ENCODE measurements at places on chromosomes 2 and 18.

- DNase-seq = no peak
Measured at GRCh38 chr2:62303788-62304187, 107.9 kb downstream of the B3GNT2 start.

- DNase-seq = no peak
Measured at GRCh38 chr2:56185582-56186046, 1.8 kb downstream of the CCDC85A start.

GRCh38 chr2:3059141-3059925, 318.3 kb downstream of the EIPR1 start:
- DNase-seq = no peak

DNA sequence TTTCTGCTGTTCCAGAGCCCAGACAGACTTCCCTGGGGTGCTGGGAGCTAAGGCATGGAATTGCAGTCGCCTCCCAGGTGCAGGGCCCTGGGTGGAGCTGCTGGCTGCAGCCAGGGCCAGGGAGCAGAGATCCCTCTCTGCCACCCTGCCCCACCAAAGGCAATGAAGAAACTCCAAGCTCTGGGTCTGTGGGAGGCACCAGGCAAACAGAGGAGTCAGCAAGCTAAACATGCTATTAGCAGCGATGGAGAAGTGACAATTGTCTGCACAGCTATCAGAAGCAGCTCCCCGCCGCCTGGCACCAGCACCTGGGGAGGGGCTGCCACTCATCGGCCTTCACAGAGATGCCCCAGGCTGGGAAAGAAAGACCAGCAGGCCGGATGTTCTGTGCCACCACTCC, 28.0 kb upstream of the COX5B start:
- no peak for DNase-seq

DNA sequence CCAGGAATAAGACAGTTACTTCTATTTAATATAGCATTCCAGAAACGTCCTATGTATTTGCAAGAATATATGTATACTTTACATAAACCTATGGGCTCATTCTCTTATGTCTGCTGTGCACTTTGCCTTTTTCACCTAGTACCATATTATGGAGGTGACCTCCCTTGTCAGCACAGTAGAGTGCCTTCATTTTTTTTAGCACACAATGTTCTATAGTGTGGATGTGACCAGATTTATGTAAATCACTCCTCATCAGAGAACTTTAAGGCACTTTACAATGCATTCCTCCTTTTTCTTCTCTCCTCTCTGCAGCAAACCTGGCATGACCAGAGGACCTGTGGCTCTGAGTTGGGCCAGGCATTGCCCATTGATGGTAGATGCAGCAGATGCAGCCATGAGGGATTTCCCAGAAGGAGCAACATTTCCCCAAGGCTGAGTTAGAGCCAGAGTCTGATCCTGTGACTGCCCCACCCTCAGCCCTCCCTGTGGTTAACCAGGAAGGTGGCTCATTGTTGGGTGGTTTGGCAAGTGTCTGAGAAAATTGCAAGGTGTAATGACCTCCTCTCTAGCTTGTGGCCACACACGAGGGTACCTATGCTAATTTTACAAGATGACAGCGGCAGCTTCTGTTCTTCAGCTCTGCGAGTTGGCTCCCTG, 76.5 kb upstream of the DLX2 start:
- DNase-seq = no peak

GRCh38 chr2:169036736-169037440, 5.8 kb upstream of the ABCB11 start:
- DNase-seq = peak; percentile 34

GRCh38 chr2:226300196-226300886, 499.3 kb downstream of the IRS1 start:
- no peak for DNase-seq

DNA sequence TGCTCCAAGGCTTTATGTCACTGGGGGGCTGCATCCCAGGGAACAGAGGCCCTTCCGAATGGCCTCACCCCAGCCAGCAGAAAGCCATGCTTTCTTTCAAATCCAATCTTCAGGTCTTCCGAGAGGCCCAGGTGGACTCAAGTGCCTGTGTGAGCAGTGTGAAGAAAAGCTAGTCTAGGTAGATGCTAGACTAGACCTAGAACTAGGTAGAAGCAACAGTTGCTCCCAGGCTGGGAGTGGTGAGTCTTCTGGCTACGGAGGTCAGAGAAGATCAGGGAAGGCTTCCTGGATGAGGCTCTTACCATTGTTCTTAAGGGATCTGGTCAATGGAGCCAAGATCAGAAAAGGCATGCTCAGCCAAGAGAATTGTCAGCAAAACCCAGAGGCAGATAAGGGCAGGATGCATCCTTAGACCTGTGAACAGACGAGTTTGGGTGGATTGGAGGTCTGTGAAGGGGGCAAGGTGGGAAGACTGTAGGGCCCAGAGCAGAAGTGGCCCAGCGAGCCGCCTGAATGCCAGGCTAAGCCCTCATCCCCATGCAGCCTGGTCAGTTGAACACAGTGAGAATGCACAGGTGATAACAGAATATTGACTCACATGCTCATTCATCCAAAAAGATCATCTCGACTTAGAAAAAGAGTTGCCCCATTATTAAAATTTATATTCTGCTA, 110.8 kb downstream of the SMAD7 start:
- no peak for DNase-seq

- DNase-seq = peak; percentile 42
Measured at GRCh38 chr18:3454365-3455089, 4.6 kb downstream of the TGIF1 start.

GRCh38 chr2:105611811-105612424, 132.8 kb upstream of the NCK2 start:
- no peak for DNase-seq

- DNase-seq = no peak
Measured at GRCh38 chr2:145304501-145304900, 784.6 kb upstream of the ZEB2 start.

- no peak for DNase-seq
Measured at GRCh38 chr2:21381421-21381820, 257.7 kb downstream of the TDRD15 start.

DNA sequence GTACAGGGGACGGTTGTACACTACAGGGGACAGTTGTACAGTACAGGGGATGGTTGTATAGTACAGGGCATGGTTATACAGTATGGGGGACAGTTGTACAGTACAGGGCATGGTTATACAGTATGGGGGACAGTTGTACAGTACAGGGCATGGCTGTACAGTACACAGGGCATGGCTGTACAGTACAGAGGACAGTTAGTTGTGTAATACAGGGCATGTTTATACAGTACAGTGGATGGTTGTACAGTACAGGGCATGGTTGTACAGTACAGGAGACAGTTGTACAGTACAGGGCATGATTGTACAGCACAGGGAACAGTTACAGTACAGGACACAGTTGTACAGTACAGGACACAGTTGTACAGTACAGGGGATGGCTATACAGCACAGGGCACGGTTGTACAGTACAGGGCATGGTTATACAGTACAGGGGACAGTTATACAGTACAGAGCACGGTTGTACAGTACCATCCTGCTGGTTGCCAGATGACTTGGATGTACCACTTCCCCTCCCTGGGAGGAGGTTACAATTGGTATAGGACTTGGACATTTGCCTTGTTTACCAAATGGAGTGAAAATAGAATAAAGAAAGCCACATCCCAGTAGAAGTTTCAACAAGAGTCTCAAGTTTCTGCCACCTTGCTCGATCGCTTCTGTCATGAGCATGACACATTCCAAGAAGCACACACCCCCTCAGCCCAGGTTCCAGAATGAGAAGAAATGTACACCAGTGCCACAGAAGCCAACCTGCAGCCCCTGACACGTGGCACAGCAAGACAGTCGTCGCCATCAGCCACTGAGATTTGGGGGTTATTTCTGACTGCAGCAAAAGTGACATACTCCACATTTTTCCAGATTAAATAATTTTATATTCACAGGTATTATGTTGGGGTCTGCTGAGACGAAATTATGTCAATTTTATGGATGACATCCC, 16.0 kb downstream of the CYRIA start:
- DNase-seq = no peak

DNA sequence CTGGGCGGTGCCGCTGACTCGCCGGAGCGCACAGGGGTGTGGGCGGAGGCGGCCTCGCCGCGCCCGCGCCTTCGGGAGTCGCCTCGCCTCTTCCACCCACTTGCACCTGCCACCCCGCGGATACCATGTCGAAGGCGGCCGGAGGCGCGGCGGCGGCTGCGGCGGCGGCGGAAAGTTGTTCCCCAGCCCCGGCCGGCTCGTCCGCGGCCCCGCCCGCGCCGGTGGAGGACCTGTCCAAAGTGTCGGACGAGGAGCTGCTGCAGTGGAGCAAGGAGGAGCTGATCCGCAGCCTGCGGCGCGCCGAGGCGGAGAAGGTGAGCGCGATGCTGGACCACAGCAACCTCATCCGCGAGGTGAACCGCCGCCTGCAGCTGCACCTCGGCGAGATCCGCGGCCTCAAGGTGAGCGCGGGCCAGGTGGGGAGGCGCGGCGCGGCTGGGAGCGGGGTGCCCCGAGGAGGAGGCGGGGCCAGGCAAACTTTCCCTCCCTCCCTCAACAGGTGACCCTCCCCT, 766 bp downstream of the CCDC85A start:
- no peak for DNase-seq

- no peak for DNase-seq
Measured at GRCh38 chr2:63249161-63249560, 198.5 kb downstream of the OTX1 start.

DNA sequence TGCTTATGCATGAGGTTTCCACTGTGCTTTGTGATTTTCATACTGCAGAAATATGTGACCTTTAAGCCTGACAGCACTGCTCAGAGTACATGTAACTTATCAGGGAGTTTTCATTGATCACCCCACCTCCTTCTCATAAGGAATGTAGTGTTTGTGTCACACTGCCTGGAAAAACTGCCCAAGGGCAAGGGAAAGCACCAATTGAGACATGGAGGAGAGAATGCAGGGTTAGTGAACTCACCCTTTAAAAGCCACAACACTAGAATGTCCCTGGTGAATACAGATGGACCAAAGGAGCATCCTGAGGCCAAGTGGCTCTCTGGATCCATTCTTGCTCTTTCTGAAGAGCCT, 147.2 kb upstream of the SPATS2L start:
- DNase-seq = no peak

- DNase-seq = no peak
Measured at GRCh38 chr2:54969940-54970338, 80.3 kb downstream of the RTN4 start.

GRCh38 chr2:162090109-162090508, 16.1 kb upstream of the DPP4 start:
- no peak for DNase-seq

DNA sequence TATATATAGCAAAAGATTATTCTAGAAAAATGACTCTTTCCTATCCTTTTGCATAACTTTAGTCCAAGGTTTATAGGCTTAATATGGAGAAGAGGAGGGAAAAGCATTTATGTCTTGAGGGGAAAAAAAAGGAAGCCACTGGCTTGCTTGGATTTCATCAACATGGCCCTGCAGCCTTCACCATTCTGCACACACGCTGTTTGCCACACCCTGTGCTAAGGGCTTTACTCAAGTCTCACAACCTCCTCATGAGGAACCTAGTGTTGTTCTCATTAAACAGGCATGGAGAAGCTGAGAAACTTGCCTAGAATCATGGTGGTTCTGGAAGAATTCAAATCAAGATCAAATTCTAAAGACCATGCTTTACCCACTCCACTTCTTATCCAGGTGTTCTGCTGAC, 117.3 kb upstream of the TTC39C start:
- no peak for DNase-seq

DNA sequence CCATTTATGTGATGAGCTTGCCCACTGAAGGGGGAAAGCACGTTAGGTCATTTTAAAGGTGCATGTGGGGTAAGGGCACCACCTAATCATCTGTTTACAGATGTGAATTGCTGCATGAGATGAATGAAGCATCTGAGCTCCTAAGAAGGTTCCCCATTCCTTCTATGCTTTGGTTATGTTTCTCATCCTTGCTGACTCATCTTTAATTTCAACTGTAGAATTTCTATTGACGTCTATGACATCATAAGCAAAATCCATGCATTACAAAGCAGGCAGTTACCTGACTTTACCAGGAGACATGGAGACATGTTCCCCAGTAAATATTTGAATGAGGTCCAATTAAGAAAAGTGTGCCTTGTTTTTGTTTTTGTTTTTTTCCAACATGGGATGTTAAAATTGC, 2.8 kb downstream of the SNTG2 start:
- DNase-seq = no peak

GRCh38 chr2:43346602-43347567, 120.5 kb upstream of the ZFP36L2 start:
- DNase-seq = no peak

DNA sequence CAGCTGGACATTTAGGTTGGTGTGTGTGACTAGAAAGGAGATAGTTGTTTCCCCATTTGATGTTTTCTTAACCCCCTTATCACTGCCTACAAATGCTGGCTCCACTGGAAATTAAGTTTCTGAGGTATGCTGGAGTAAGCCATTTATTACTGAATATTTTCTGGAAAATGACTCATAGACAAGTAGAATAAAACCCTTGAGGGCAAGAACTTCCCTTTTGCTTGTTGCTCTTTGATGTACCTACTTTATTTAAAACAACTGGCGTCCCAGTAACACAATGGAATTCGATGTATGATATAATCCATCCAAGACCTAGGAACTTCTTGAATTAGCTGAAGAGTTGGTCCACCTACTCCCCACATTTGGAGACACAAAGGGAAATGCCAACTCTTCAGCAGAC, 33.3 kb upstream of the SESTD1 start:
- no peak for DNase-seq

DNA sequence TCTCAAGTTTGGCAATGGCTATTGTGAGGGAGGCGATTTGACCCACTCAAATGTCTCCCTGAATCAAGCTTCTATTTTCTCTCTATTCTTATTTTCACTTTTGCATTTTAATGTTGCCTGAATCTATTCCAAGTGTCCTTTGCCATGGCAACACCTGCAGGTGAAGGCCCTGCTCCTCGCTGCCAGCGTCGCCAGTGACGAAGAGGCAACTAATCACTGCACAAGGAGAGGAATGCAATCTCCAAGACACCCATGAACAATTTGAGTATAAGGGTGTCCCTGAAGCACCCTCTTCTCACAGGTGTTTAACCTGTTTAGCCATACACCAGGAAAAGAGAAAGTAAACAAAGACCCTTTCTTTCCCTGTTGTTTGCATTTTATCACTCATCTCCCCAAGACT, 165.6 kb upstream of the VRK2 start:
- no peak for DNase-seq

DNA sequence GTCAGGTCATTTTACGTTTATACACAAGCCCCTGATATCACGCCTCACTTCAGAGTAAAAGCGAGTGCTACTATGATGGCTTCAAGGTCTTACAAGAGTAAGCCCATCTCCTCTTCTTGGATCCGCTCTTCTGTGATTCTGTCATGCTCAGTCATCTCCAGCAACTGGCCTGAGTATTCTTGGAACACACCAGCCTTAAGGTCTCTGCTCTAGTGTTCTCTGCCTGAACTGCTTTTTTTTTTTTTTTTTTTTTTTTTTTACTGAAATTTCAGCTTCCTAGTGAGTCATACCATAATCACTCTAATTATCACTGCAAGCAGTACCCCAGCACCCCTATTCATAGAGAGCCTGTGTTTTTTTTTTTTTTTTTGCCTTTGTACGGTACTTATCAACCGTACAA, 1228.9 kb downstream of the CNTNAP5 start:
- no peak for DNase-seq

DNA sequence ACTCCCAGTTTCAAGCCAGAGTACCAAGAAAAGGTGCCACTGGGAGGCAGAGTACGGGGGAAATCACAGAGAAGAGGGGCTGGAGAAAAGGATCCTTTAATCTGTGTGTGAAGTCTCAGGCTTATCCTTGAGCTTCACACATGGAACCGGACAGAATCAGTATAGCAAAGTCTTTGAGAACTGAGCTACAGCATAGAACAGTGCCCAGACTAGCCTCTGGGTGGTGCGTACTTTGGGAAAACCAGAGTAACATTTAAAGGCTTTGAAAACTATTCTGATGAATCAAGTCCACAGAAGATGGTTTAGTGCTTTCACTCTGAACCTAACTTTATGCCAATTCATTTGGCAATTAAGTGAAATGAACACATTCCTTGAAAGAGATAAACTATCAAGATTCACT, 83.1 kb downstream of the BABAM2 start:
- no peak for DNase-seq
